ENCODE measurements at places on chromosomes 2 and 18.

GRCh38 chr2:240896871-240897692, 1.1 kb upstream of the MAB21L4 start:
- no peak for DNase-seq

DNA sequence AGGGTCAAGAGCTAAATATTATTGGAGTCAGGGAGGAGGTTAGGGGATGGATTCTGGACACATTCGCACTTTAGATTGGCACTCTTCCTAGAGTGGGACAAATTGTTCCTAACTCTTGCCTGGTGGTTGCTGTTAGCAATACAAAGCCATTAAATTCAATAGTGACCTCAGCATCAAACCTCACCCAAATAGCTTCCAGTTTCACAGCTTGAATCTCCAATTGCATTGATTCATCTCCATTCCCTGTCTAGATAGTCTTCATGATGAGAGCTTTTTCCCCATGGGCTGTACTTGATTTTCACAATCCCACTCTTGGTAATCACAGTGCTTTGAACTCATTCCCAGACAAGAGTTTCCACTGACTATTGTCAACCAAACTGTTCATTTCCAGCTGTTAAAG, 585.9 kb upstream of the SYT4 start:
- no peak for DNase-seq

GRCh38 chr2:232097260-232097659, 135.7 kb downstream of the DIS3L2 start:
- no peak for DNase-seq

DNA sequence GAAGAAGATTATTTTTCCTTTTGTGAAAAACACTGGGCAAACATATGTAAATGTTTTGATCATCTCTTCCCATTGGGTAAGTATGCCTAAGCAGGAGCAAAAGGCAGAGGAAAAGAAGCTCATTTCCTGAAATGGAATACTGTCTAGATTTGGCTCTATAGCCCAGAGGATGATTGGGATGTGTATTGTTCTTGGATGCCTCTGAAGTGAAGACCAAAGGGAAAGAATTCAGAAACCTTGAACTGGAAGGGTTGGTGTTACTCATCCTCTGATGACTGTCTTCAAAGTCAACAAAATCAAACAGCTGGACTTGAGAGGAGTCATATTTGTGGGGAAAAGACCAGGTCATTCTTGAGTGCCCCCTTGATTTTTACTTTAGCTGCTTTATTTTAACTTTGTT, 112.6 kb upstream of the NT5C1B start:
- DNase-seq, result no peak

DNA sequence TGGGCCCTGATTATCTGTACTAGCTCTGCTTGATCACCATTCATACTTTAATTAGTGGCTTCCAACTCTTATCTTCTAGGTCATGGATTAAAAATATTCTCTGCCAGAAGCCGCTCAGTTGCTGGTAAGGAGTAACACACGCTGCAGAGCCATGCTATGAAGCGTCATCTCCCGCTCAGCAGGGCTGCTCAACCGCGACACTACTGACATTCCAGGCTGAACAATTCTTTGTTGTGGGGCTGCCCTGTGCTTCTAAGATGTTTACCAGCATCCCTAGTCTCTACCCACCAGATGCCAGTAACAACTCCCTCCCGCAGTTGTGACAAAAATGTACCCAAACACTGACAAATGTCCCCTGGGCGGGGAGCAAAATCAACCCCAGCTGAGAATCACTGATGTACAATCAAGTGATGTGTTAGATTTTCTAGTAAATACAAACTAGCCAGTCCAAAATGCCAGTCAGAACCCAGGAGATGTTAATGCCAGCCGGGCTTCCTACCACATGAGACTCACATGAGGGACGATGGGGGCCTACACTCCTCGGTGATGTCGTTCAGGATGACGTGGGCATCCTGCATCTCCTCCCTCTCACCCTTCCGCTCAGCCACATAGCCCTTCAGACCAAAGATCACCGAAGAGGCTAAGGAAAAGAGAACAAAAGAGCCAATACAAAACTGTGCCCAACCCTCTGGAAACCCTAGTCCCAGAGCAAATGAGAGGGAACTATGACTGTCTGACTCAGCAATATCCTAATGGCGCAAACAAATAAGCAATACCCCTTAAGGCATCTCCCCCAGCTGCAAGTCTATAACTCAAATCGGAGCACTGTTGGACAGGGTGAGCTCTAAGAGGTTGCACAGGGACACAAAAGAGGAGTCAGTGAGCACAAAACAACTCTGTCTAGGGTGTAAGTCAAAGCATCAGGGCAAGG, 15.6 kb downstream of the ILKAP start:
- DNase-seq, result no peak

DNA sequence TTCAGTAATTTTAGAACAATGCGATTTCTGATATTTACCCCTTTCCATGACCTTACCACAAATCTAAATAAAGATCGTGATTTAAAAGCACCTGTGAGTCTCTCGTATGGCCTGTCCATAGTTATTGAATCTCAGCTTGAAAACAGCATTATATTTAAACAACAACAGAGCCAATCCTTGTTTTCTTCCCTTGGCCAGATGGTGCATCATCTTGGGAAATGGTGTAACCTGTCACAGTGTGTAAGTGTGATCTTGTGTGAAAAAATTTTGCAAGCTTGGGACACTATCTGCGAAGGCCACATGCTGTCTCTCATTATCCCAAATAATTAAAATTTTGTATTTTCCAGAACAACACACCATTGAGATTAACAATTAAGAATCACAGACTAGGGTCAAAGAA, 262.7 kb upstream of the SPHKAP start:
- DNase-seq, result no peak

DNA sequence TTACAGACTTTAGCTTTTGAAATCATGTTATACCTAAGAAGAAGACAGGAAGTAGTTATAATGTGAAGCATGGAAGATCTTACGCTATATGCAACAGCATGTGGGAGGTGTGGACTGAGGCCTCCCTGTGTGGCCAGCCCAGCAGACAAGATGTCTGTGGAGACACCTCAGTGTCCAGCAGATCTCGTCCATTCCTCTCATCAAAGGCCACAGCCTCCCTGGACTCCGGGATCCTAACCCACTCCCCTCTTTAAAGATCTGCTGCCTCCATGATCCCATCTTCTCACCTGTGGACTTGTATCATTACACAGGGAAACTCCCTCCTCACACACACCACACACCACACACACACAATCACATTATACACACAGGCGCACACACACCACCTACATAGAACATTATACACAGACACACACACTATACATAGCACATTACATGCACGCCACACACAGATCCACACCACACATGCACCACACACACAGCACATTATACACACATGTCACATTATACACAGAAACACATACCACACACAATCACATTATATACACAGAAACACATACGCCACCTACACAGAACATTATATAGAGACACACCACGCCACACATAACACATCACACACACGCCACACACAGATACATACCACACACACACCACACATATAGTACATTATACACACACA, 89.5 kb downstream of the PXDN start:
- peak; percentile 41 for DNase-seq

DNA sequence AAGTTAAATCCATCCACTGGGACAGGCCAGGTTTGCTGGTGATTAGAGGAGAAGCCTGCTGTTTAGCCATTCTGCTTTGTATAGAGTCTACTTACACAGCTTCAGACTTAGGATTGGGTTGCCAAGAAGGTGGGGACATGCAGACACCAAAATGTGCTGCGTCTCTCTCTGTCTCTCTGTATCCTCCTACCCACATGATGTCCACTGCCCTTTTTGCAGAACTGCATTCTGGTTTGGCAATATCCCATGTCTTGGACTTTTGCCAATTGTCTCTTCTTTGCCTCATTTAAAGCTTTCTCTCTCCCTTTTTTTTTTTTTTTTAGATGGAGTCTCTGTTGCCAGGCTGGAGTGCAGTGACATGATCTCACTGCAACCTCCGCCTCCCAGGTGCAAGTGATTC, 261.1 kb upstream of the FN1 start:
- DNase-seq, result no peak

DNA sequence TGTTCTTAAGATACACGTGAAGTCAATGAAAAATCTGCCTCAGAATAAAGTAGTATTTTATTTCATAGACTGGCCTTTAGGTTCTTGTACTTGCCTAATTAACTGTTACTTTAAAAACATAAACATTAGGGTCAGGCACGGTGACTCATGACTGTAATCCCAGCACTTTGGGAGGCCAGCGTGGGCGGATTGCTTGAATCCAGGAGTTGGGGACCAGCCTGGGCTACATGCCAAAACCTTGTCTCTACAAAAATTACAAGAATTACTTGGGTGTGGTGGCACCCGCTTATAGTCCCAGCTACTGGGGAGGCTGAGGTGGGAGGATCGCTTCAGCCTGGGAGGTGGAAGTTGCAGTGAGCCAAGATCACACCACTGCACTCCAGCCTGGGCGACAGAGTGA, 16.0 kb upstream of the SNORC start:
- no peak for DNase-seq

GRCh38 chr2:239756790-239757760, 268.1 kb downstream of the NDUFA10 start:
- DNase-seq, result no peak

DNA sequence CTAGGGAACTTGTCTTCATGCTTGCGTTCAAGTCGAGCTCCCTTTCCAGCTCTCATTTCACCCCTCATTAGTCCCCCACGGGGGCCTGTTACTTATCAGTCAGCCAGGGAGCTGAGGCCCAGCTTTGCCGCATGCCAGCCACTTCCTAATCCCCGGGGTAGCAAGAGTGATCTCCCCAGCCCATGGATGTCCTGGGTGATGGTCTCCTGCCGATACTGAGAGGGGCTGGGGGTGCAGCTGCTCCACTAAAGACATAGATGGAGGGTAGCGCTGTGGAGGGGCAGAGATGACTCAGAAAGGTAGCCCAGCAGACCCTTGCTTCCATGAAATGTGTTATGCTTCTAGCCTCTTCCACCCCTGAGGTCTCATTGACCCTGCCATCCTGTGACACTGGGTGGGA, 314.0 kb upstream of the EPAS1 start:
- no peak for DNase-seq

- DNase-seq, result no peak
These were observed 111.7 kb upstream of the CSRNP3 start for GRCh38 chr2:165357758-165358157.

DNA sequence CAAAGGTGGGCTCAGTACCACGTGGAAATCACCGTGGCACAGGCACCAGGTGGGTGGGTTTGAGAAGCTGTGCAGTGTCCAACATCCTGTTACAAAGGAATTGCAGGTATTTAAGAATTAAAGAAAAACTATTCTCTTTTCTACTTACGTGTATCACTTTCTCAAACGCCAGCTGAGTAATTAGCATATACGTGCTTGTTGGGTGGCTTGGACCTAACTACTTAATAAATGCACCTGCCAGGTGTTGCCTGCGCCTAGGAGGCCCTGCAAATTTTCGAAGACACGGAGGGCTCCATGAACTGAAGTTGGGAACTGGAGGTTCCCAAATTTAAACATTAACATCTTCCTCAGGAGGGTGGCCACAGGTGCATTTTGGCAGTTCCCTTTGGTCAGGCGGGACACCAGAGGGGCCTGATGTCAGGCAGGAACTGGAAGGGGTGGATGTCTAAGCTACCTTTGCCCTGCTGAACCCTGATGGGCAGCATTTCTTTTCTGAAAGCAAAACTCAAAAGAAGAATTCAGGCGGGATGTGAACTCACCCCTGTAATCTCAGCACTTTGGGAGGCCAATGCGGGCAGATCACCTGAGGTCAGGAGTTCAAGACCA, 84.8 kb downstream of the HS6ST1 start:
- no peak for DNase-seq

DNA sequence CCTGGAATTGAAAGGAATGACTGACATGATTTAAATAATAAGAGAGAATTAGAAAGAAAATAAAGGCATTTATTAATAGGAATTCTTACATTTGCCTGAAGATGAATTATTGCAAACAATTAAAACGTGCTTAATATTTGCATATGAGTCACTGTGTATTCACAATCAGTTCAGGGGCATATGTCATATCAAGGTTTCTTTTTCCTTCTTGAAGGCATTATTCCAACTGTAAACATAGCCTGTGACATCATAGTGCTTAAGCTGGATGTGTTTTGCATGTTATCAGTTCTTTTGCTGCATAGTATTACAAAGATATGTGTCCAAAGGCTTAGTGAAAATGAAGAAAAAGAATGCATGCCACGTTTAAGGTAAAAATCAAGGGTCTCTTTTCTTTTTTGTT, 80.8 kb downstream of the MEIS1 start:
- no peak for DNase-seq

- no peak for DNase-seq
These were observed 86.0 kb downstream of the DTNB start for GRCh38 chr2:25587361-25587760.

DNA sequence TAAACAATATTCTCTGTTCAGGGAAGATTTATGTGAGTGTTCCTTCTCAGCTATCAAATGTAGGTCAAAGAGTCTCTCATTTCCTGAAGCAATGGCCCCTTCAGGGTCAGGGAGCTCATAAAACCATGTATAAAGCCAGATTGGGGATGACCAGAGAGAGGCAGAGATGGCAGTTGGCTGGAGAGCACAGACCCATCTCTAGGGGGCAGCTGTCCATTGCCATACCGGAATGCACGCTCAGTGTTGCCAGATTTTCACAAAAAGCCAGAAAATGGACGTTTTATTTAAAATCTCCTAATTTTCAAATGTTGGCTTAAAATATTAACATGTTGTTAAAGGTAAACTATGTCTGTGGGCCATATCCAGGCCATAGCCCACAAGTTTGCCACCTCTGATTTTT, 1920.7 kb upstream of the CELF4 start:
- no peak for DNase-seq

DNA sequence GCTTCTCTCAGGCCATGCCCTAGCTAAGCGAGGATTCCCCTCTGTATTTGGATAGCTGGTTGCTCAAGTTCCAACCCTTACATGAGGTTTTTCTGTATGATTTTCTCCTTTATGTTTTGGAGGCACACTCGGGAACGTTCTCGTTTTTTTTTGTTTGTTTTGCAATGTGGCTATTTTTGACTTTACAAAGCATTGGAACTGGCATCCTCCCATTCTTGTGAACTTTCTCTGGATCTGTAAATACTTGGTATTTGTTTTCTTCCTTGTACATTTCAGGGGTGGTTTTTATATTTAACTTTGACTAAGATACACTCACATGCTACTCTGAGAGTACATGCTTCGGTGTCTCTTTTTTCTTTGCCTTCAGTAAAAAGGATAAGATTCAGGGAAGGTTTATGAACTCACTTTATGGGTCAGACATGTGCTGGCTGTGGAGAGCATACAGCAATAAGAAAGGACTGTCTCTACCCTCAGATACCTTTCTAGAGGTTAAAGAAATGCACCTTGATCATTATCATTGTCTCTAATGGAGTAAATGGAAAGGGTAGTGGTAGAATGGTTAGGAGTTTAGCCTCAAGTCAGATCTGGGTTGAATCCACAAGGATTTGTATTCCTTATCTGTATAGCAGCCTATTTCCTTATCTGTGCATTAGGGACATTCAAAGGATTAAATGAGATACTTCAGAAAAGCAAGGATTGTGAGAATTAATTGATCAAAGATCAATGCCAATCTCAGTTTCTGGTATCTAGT, 61.9 kb downstream of the MEIS1 start:
- no peak for DNase-seq

- DNase-seq, result no peak
These were observed 173.9 kb downstream of the SUCLG1 start for GRCh38 chr2:84285056-84285747.
